ENCODE measurements at places on chromosomes 6 and 20.

DNA sequence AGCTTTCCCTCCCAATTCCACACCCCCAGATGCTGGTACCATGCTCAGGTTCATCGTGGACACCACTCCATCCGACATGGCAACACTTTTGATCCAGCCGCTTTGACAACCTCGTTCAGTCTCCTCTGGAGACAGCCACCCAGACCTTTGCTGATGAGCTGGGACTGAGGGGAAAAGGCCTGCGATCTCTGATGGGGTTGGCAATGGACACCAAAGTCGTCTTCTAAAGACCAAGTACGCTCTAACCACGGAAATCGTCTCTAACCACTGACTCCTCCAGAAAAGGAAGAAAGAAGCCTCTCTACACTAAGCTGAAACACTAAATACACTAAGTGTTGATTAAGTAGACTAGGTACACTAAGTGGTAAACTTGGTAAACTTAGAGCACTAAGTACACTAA lies 26.1 kb upstream of the HLA-E start:
- H3K36me3 ChIP-seq, result no peaks in the 10 kb centered on the region
- H3K27me3 ChIP-seq, result peaks cover 80% of the 10 kb centered on the region
- H3K4me3 ChIP-seq, result peak overlapping the region; percentile 35
- DNase-seq, result no peak

DNA sequence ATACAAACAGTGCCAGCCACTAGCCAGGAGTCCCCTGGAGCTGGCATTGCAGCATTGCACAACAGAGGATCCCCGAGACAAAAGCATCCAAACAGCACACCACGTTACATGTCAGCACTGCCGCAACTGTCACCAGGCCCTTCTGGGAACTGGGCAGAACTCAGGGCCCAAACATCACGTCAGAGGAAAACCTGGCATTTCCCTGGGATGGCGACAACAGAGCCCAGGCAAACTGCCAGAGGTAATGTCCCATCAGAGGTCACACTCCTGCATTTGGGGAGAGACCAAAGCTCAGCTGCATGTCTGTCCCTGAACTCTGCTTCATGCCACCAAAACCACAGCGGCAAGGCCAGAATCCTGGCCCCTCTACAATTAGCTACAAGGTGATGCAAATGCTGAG lies 36.3 kb downstream of the PPP1R3G start:
- H3K27ac ChIP-seq, result no peak overlapping the region
- no peak for DNase-seq
- H3K4me1 ChIP-seq, result no peaks in the 10 kb centered on the region
- H3K36me3 ChIP-seq, result no peaks in the 10 kb centered on the region
- no peaks in the 10 kb centered on the region for H3K27me3 ChIP-seq
- no peak overlapping the region for H3K4me3 ChIP-seq

DNA sequence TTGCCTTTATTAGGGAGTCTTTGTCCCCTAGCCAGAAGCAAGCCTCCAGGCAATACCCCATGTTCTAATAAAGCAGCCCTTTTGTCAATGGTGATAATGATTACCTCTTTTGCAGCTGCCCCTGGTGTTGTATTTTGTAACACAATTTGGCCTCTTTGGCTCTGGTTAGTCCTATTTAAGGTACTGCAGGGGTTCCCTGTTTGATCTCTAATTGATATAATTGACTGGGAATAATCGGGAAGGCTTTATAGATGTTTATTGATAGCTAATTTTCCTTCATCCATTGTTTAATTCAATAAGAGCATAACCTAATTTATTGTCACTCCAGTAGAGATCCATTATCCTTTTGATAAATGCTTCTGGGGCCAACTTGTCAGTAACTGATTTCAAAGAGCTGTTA lies 537.2 kb downstream of the PKHD1 start:
- no peak for DNase-seq
- no peaks in the 10 kb centered on the region for H3K4me1 ChIP-seq

- no peak overlapping the region for H3K27ac ChIP-seq
- DNase-seq, result no peak
- peaks cover 5% of the 10 kb centered on the region for H3K27me3 ChIP-seq
- H3K36me3 ChIP-seq, result no peaks in the 10 kb centered on the region
- no peak overlapping the region for H3K4me3 ChIP-seq
- no peaks in the 10 kb centered on the region for H3K4me1 ChIP-seq
These were observed 516.2 kb downstream of the CDH26 start for GRCh38 chr20:60474385-60474910.

- H3K27ac ChIP-seq, result peak overlapping the region; percentile 39
- no peaks in the 10 kb centered on the region for H3K27me3 ChIP-seq
- H3K4me3 ChIP-seq, result no peak overlapping the region
- H3K36me3 ChIP-seq, result peaks cover 56% of the 10 kb centered on the region
- peaks cover 27% of the 10 kb centered on the region for H3K4me1 ChIP-seq
These were observed 137.4 kb downstream of the IPCEF1 start for GRCh38 chr6:154219250-154219649.

- H3K4me1 ChIP-seq, result no peaks in the 10 kb centered on the region
- H3K27ac ChIP-seq, result no peak overlapping the region
- no peak for DNase-seq
These were observed 126.0 kb downstream of the BMP7 start for GRCh38 chr20:57140416-57140965.

- H3K4me3 ChIP-seq, result no peak overlapping the region
- no peak overlapping the region for H3K27ac ChIP-seq
- no peaks in the 10 kb centered on the region for H3K36me3 ChIP-seq
- no peak for DNase-seq
- H3K4me1 ChIP-seq, result no peaks in the 10 kb centered on the region
These were observed 891.4 kb downstream of the TFAP2A start for GRCh38 chr6:9523462-9523861.

DNA sequence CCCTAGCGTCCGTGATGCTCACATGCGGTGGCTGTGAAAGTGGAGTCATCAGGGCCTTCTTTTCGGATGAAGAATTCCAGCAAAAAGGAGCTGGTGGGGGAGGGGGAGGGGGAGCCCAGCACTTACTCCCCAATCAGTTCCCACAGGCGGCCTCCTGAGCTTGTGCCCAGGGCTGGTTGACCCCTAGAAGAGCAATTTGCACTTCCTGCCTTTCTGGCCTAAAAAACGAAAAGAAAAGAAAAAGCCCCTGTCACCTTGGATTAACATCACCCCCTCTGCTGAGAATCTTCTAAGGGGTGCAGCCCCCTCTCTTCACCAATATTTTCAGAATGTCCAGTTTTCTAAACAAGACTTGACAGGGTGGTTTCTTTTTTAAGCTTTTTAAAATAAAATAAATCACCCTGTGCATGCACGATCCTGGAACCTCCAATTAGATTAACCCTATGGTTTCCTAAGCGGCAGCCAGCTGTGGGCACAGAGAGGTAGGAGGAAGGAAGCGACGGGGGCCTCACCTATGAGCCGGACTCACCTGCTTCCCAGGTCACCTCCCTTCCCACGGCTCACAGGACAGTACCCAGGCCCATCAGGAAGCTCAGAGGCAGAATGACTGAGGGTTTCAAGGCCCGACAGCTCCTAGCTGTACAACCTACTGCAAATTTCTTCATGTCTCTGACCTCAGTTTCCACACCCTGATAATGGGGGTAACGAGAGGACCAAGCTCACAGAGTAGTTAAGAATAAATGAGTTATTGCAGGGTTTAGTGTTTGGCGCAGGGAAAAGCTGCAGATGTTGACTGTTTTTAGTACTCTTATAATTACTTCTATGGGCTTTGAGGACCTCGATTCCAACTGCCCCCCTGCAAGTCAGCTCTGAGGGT lies 10.5 kb upstream of the TGM2 start:
- no peaks in the 10 kb centered on the region for H3K4me1 ChIP-seq
- H3K27me3 ChIP-seq, result no peaks in the 10 kb centered on the region
- H3K4me3 ChIP-seq, result no peak overlapping the region
- no peak for DNase-seq
- H3K27ac ChIP-seq, result no peak overlapping the region

DNA sequence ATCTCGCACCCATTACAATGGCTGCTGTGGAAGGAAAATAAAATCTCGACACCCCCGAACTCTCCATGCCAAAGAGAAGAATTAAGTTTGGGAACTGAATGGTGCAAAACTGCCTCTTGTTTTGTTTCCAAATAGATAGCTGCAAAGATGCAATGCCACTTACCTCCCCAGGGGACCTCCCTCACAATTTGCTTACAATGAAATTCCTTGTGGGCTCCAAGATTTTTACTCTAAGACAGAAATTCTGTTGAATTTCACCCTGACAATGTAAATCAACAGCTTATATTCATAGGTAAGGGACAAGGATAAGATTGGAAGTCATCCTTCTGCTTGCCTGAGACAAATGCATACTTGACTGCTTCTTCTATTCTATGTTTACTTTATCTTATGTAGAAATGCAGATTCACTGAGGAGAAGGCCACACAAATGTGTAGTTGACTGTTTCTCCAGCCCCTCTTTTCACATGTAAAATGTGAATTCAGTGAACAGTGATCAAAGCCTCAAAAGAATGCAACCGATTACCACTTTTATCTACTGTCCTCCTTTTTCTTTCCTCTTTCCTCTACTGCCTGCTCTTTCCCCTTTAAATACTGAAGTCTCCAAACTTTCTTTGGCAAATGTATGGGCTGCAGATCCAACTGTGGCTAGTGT lies 36.6 kb downstream of the ADGRF4 start:
- H3K36me3 ChIP-seq, result no peaks in the 10 kb centered on the region
- no peak overlapping the region for H3K4me3 ChIP-seq
- H3K27me3 ChIP-seq, result no peaks in the 10 kb centered on the region

GRCh38 chr20:61767761-61768494 lies 297.8 kb downstream of the TAF4 start:
- H3K4me3 ChIP-seq, result no peak overlapping the region
- H3K27me3 ChIP-seq, result no peaks in the 10 kb centered on the region
- DNase-seq, result no peak
- H3K27ac ChIP-seq, result no peak overlapping the region
- H3K36me3 ChIP-seq, result no peaks in the 10 kb centered on the region

GRCh38 chr6:44053760-44054556 lies 73.3 kb downstream of the MRPL14 start:
- H3K27me3 ChIP-seq, result no peaks in the 10 kb centered on the region
- no peak for DNase-seq
- H3K4me1 ChIP-seq, result peaks cover 8% of the 10 kb centered on the region
- H3K4me3 ChIP-seq, result no peak overlapping the region

DNA sequence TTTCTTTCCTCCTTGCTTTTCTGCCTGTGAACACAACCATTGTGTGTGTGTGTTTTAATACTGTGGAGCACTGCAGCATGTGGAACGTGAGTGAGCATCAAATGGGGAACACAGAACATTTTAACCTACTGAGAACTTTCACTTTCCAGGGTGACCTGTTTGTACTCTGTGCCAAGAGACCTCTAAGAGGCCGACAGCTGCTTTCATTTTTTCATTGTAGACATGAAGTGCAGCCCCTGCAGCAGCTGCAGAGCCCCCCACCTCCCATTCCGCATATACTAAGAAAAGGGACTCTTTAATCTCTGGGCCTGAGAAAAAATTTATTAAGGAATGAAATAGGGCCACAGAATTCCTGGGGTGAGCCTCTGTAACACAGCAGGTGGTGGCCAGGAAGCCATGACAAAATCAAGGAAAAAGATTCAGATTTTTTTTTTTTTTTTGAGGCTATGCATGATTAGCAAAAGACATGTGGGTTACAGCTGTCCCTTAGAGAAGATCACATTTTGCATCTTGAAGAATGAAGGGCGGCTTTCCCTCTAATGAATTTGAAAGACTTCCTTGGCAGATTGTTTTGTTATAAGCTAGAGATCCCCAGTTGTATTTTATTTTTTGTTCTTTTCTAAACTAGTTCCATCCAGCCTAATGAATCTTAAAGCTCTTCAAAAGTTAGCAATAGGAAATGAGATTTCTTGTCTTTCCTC lies 503.4 kb downstream of the CD109 start:
- H3K36me3 ChIP-seq, result no peaks in the 10 kb centered on the region
- no peak for DNase-seq
- no peaks in the 10 kb centered on the region for H3K27me3 ChIP-seq
- no peaks in the 10 kb centered on the region for H3K4me1 ChIP-seq
- no peak overlapping the region for H3K27ac ChIP-seq
- H3K4me3 ChIP-seq, result no peak overlapping the region

GRCh38 chr6:11374036-11375010 lies 141.9 kb upstream of the NEDD9 start:
- no peaks in the 10 kb centered on the region for H3K27me3 ChIP-seq
- peaks cover 38% of the 10 kb centered on the region for H3K4me1 ChIP-seq
- H3K4me3 ChIP-seq, result no peak overlapping the region
- peaks cover 19% of the 10 kb centered on the region for H3K36me3 ChIP-seq
- no peak for DNase-seq
- no peak overlapping the region for H3K27ac ChIP-seq

- no peak overlapping the region for H3K4me3 ChIP-seq
- no peaks in the 10 kb centered on the region for H3K4me1 ChIP-seq
- no peak for DNase-seq
These were observed 328.4 kb downstream of the TPBG start for GRCh38 chr6:82691997-82692396.
